Right lung (tissue), 10 donors: ENCODE measurements at places on chromosomes 16 and 17. TPM values are rescaled to one million over a fixed set of nuclear protein-coding genes. Genes with fewer than 3 reads are reported as not detected.

GRCh38 chr16:30409125-30410060 lies 2.0 kb downstream of the ZNF771 start:
- DNase-seq = peak; percentile 76

Gene MMP28
- 8.9 TPM for polyA plus RNA-seq

Gene EVPL
- 47.5 TPM for polyA plus RNA-seq

DNA sequence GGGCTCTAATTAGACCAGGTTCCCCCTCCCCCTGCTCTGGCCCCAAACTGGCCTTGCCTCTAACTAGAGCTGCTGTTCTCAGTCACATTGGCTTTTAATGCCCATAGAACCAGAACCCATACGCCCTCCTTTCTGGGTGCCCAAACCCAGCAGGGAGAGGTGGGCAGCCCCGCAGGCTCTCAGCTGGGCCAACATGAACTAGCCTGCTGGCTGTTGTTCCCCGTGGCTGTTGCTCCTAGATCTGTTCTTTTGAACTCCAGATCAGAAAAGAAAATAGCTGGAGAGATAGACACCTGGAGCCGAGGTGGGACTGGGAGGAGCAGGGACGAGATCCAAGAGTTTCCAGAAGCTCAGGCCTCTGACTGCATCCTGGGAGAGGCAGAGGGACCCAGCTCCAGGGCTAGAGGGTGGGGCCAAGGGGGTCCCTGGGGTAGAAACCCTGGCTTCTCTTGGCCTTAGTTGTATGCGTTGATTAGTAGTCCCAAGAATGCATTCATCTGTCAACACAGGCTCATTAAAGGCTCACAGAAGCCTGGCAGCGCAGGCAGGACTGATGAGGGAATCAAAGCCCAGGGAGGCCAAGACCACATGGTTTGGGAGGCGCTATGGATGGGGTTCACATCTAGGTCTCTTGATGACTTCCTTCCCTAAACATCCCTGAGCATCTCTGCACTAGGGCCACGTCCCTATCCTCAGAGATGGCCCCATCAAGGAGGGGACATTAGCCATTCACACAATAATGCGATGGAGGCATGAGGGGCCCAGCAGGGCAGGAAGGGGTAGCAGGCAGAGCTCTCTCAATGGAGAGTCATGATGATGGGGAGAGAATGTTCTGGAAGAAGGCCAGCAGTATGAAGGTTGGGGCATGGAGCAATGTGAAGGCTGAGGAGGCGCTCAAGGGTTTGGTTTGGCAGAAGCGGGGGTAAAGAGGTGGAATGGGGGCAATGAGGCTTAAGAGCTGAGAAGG lies 1.3 kb upstream of the CPSF4L start:
- no peak for DNase-seq

DNA sequence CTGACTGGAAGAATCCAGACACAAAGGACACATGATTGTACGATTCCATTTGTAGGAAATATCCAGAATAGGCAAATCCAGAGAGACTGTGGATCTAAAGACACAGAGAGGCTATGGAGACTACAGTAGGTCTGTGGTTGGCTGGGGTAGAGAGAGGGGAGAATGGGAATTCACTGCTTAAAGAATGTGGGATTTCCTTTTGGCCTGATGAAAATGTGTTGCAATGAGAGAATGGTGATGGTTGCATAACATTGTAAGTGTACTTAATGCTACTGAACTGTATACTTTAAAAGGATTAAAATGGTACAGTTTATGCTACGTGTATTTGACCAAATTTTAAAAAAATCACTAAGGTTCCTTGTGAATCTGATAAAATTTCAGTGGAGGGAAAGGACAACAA lies 62.1 kb downstream of the GPRC5B start:
- DNase-seq = no peak

GRCh38 chr17:68288804-68289203 lies 2.1 kb downstream of the SLC16A6 start:
- DNase-seq = no peak

Gene TLCD2
- polyA plus RNA-seq = 8.9 TPM

Gene HOXB3
- 74.3 TPM for polyA plus RNA-seq
